ENCODE measurements at places on chromosomes 12 and 14.

DNA sequence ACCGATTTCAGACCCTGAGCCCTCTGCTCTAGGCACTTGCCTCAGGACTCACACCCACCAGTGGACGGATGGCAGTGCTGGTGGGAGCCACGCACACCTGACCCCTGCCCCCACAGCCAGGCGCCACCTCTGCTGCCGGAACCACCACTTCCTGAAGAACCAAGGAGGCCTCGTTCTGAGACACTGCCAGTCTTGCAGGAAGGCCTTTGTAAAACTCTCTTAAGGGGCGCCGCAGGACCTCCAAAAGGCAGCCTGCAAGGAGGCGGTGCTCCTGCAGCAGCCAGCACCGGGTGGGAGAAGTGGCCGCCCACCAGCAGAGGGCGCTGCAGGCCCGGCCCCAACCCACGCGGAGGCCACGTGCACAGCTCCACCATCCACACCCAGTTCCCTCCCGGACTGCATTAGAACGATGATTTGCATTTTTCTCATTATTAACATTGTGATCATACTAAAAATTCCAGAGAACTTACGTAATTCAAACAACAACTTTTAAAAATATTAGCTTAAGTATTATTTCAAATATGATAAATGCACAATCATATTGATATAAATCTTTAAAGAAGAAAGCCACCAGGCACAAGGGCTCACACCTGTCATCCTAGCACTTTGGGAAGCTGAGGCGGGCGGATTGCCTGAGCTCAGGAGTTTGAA lies 12.8 kb downstream of the STX2 start:
- peak; percentile 57 for DNase-seq

- DNase-seq = no peak
Observed at GRCh38 chr12:105769486-105769885, 369.3 kb downstream of the NUAK1 start.

GRCh38 chr12:57844709-57845477 lies 1.6 kb downstream of the CTDSP2 start:
- peak; percentile 94 for DNase-seq

- DNase-seq = no peak
Observed at GRCh38 chr14:75627406-75627805, 33.3 kb downstream of the ERG28 start.

- no peak for DNase-seq
Observed at GRCh38 chr14:86521843-86522242, 991.9 kb downstream of the FLRT2 start.

- peak; percentile 44 for DNase-seq
Observed at GRCh38 chr12:108955225-108955835, 65.5 kb downstream of the SVOP start.

DNA sequence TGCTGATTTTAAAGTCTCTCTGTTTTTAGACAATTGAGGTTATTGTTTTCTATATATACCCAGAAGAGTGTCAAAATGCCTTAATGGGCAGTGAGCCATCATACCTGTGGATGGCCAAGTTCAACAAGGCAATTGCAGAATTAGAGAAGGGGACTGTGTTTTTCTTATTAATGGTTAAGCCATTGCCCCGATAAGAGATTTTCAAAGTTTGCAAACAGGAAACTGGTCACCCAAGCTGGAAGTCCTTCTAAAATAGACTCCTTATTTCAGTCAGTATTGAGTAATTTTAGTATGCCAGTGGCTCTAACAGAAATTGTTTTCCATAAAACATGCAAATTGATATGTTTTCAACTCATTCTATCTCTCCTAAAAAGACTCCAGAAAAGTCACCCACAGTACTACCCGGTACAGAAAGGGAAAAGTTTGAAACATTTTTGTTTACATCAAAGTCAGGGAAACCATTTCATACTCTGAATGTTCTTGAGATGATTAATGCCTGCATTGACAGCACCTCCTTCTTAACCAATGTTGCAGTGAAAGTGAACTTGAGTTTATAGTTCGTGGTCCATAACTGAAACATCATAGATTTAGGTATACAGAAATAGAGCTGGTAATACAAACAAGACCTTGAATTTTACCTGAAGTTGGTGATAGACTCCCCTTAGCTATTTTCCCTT lies 191.1 kb downstream of the TMX1 start:
- no peak for DNase-seq

GRCh38 chr12:18419311-18419710 lies 158.0 kb downstream of the PIK3C2G start:
- DNase-seq = no peak

DNA sequence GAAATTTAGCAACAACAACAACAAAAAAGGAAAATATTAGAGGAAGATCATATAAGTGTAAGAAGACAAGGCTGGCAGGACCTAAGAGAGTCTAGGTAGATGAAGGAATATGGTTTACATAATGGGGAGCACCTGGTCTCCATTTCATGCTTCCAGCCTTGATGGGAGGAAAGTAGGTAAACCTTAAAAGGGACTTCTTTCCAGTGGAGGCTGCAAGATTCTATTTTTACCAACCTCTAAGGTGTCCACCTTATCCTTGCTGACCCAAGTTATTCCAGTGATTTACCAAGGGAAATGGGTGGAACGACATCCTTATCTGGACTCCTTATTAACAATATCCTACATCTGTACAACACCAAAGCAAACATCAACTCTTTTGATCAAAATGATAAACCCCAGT lies 30.0 kb downstream of the DAD1 start:
- DNase-seq = no peak

GRCh38 chr14:68749487-68750475 lies 43.1 kb downstream of the ZFP36L1 start:
- peak; percentile 31 for DNase-seq

DNA sequence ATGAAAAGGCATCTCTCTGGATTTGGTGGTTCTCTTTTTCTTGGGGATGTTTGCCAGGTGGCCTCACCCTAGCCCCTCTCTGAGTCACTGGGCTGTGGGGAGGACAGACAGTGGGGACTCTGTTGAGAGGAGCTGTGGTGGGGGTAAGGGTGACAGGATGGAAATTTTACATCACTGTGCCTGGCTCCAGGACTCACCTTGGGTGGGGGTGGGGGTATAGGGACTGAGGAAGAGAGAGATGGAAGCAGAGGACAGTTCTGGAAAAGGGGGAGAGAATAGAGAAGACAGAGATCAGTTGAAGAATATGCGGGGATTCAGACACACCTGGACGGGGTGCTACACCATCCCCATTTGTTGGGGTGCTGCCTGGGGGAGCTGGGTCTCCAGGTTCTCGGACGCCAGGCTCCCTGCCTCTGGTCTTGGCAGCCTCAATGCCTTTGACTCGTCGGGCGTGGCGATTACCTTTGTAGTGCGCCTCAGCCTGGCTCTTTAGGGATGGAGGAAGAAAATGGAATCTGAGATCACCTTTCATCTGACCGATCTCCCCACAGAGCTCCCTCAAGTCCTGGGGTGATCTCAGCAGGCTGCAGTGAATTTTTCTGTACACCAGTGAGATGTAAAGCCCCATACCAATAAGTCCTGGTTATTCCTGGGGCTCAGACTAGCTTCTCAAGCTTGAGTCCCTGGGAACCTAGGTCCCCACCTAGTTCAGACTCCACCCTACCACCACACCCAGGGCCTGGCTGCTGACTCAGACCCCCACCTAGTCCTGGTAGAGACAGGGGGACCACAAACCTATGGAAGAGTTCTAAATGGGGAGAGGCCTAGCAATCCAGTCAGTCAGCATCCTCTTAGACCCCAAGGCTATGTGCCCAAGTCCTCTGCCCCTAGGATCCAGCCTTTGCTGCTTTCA lies 9.6 kb upstream of the GPR84 start:
- no peak for DNase-seq

DNA sequence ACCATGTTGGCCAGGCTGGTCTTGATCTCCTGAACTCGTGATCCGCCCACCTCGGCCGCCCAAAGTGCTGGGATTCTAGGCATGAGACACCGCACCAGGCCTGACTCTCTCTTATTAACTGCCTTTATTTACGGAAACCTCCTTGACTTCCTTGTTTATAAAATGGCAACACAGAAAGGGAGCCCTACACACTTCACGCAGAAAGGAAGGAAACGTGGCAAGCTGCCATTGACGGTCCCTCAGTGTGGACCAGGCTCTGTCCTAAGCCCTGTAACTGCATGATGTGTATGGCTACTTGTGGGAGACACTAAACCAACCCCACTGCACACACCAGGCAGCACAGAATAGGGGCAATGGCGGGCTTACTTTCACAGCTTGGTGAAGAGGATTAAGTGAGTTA lies 11.7 kb downstream of the CINP start:
- no peak for DNase-seq

DNA sequence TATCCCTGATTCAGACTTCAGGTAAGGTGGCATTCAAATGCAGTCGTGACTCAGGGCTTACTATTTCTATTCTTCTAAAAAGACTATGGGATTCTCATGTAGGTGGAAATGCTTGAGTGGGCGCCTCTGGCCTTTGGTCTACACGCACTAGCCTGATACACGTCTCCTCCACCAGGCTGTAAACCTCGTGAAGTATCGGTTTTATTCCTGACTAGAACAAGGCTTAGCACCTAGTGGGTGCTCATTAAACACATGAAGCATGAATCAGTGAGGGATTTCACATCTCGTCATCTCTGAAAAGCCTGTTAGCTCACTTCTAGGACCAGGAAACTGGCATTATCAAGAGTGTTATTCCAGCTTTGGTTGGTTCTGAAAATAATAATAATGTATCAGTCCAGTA lies 17.7 kb upstream of the HNF1A start:
- no peak for DNase-seq

- peak; percentile 78 for DNase-seq
Observed at GRCh38 chr14:51082349-51082748, 12.6 kb downstream of the TRIM9 start.

GRCh38 chr12:85092814-85093370 lies 56.7 kb downstream of the LRRIQ1 start:
- DNase-seq = no peak

GRCh38 chr12:62725781-62726180 lies 209.2 kb downstream of the PPM1H start:
- DNase-seq = no peak

Measured in fibroblast of mammary gland (primary cell).